ENCODE measurements at places on chromosomes 12 and 14. TPM values are rescaled to one million over a fixed set of nuclear protein-coding genes. Genes with fewer than 3 reads are reported as not detected.

APAF1 gene
- total RNA-seq: 23.4 TPM

OR4E2 gene
- total RNA-seq: not detected

GALNT9 gene
- 1.6 TPM for total RNA-seq

LTB4R gene
- total RNA-seq: 9.8 TPM

DENR gene
- 29.1 TPM for total RNA-seq

ZDHHC22 gene
- total RNA-seq: not detected

PRICKLE1 gene
- 18.4 TPM for total RNA-seq

DPPA3 gene
- not detected for total RNA-seq

ARHGAP9 gene
- 37.7 TPM for total RNA-seq

PIK3C2G gene
- 0.69 TPM for total RNA-seq

PTCSC3 gene
- total RNA-seq: 2.8 TPM

AMN gene
- 19.8 TPM for total RNA-seq

AMIGO2 gene
- 22.8 TPM for total RNA-seq

FANCM gene
- total RNA-seq: 3.1 TPM

HOXC6 gene
- 1.4 TPM for total RNA-seq

NKX2-1 gene
- total RNA-seq: 177 TPM

RPGRIP1 gene
- total RNA-seq: 1.7 TPM

E2F7 gene
- 0.29 TPM for total RNA-seq

OGFOD2 gene
- total RNA-seq: 13.7 TPM

IL31 gene
- not detected for total RNA-seq

FGD4 gene
- total RNA-seq: 65.5 TPM

KCNJ8 gene
- total RNA-seq: 20.9 TPM

DNAJC22 gene
- 0.67 TPM for total RNA-seq

MSI1 gene
- total RNA-seq: 0.46 TPM

ANKRD9 gene
- 22.4 TPM for total RNA-seq

GPD1 gene
- total RNA-seq: 32.9 TPM

PRH2 gene
- total RNA-seq: not detected

BDKRB2 gene
- total RNA-seq: 1.5 TPM

ABHD12B gene
- total RNA-seq: 0.43 TPM

GLT8D2 gene
- total RNA-seq: 9.1 TPM

MANSC4 gene
- total RNA-seq: not detected

RPS6KA5 gene
- 8.0 TPM for total RNA-seq

TMEM132C gene
- 0.64 TPM for total RNA-seq

KRT3 gene
- total RNA-seq: not detected

LBHD2 gene
- total RNA-seq: not detected

CEBPE gene
- not detected for total RNA-seq

CPNE6 gene
- not detected for total RNA-seq

ADAM21 gene
- not detected for total RNA-seq

RNF34 gene
- 29.5 TPM for total RNA-seq

PMCH gene
- not detected for total RNA-seq

PHLDA1 gene
- total RNA-seq: 16.2 TPM

CLEC2A gene
- total RNA-seq: not detected

Measured in upper lobe of right lung (tissue), 1 donor.